ENCODE measurements at places on chromosomes 12 and 14. TPM values are rescaled to one million over a fixed set of nuclear protein-coding genes. Genes with fewer than 3 reads are reported as not detected.
A peak's percentile ranks its signal among the peaks of the same experiment; 100 is the strongest.

The ATP5MC2 gene
- 132 TPM for total RNA-seq

- DNase-seq: peak; percentile 91
These were observed 10.0 kb downstream of the LRCOL1 start for GRCh38 chr12:132600048-132601032.

The MMP19 gene
- 39.7 TPM for total RNA-seq

The GLT1D1 gene
- total RNA-seq: 0.67 TPM

DNA sequence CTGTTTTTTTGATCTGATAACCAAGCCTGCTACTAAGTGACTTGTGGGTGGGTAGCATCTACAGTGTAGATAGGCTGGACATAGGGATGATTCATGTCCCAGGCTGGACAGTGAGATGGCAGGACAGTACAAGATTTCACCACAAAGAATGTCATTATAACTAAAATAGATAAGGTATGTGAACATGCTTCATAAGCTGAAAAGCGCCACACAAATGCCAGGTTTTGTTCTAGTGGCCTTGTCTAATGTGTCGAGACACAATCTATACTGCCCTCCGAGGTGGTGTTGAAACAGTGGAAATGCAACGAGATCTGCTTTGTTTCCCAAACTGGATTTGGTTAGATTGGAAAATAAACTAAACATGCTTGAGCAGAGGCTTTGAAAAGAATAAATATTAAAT is 4.4 kb downstream of the LGALS3 start:
- no peak for DNase-seq

DNA sequence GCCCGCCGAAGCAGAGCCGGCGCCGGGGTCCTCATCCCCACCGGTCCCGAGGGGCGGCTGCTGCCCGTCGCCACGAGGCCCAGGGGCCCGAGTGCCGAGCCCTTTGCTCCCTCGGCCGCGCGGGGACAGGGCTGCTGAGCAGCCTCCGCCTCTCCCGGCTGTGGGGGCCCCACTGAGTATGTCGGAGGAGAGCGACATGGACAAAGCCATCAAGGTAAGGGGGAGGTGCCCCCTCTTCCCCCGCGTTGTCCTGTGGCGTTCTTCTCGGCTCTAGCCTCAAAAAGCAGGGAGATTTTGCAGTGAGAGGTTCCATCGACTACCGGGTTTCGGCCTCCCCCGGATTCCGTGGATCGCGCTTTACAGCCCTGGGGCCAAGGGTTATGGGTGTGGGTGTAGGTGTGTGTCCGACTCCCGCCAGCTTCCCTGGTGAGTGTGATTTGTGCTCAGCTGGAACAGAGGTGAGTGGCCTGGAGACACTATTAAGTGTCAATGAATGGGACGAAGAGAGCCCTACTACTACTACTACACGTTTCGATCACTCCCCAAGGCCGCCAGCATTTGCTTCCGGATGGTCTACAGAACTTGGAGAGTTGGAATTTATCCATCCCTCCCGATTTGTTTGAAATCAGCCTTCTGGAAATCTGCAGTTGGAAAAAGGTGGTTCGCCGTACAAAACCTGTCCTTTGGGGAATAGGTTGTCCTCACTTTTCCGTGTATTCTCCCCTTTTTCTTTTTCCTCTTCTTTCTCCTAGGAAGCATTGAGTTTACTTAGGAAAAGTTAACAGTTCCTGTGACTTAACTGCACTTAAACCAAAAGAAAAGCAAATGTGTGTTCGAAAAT is 748 bp downstream of the MAPKAPK5 start:
- peak; percentile 83 for DNase-seq

The ASCL1 gene
- total RNA-seq: not detected

GRCh38 chr12:47206450-47207339 is 126.9 kb upstream of the AMIGO2 start:
- no peak for DNase-seq

DNA sequence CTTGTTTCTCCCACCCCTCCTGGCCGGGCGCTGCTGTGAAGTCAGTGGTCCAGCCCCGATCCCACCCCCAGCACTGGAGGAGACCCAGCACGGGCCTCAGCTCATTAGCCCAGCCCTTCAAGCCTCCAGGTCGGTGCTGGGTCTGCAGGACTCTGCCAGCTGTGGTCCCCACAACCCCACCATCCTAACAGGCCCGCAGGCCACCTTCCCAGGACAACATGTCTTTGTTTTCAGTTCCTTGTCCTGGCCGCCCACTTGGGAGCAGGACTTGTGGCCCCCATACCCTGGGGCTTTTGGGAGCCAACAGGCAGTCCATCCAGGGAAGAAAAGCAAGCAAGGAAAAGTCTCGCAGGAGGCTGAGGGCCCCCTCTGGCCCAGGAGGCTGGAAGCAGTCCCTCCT is 60.0 kb downstream of the HRK start:
- no peak for DNase-seq

DNA sequence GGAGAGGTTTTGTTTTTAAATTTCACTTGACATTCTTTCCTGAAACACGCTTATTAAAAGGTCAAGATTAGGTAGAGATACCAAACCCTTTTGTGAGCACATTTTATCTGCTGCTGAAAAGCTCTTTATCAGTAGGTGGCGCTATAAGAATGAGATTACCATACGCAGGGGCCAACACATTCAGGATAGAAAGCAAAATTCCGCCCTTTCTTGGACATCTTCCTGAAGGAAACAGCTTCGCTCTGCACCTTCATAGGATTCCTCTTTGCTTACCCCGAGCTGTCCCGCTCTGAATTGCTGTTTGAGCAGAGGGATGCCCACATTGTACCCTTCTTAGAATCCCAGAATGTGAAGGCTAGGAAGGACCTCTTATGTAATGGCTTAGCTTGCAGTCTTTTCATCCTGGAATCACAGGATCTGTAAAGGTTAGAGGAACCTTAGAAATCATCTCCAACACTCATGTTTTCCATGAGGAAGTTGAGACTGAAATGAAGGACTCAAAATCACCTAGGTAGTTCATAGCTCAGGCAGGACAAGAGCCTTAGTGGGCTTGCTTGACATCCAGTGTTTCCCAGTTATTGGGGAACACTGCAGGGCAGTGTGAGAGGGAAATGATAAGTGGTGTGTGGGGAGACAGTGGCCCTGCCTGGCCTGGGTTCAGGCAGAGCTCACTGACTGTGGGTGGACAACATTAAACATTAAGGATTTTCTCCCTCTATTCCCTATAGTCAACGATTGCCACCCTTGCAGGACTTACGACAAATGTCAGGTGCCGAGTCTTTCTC is 38.7 kb upstream of the CRY1 start:
- DNase-seq: no peak

GRCh38 chr12:98698603-98699463 is 53.7 kb downstream of the APAF1 start:
- no peak for DNase-seq

DNA sequence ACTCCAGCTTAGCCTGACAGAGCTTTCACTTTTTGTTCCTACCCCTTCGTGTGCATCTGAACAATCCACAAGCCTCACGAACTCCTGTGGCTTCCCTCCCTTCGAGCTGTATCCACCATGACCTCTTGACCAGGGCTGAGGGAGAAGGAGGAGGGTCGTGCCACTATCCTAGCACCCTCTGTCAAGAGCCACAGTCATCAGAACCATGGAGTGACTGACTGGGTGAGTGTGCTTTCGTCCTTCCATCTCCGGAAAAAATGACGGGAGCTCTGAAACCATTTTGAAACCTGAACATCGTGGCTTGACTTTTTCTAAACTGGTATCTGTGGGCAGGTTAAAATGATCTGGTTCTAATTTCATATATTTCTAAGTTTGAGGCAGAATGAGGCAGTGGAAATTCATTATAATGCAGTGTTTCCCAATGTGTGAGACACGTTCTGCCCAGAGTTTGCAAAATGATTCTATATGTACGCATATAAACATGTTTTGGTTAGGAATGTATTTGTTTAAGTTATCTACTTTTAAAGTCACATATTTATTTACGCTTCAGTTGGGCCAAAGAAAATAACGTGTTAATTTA is 27.0 kb downstream of the IL26 start:
- DNase-seq: no peak

The CYP46A1 gene
- total RNA-seq: 1.3 TPM

The OTUB2 gene
- 1.2 TPM for total RNA-seq

- DNase-seq: no peak
These were observed 18.1 kb upstream of the SPPL3 start for GRCh38 chr12:120922279-120922678.

DNA sequence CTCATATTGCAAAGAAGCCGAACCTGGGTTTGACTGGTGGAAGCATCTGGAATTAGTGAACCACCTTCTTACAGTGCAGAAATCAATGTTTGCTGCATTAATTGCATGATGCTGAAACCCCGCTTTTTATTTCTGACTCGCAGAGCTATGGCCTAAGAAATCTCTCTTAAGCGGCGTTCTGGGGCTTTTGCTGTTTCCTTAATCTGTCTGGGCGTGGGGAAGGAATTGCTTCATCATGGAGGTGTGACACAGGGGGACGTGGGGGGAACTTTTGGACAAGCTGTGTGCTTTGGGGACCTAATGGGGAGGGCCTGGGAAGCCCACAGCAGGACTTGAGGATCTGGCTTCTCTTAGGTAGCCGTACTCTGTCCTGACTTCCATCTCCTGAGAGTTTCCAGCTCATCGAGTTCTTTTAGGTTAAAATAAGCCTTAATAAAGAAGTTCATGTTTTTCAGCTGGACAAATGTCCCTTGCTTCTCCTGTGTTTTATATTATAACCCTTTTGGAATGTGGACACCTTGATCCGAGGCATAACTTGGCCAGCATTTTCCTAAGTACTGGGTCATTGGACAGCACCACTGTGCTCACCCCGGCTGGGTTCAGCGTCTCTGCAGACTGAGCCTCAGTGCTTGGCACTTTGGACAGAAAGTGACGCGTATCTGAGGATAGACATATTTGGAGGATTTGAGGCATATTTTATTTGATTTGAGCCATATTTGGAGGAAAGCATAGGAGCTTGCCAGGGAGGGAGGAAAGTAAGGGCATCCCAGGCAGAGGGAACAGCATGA is 192.1 kb upstream of the MYL2 start:
- no peak for DNase-seq

- peak; percentile 68 for DNase-seq
These were observed 4.6 kb upstream of the SLC22A17 start for GRCh38 chr14:23357261-23357660.

The RFX4 gene
- not detected for total RNA-seq

The MYF6 gene
- total RNA-seq: not detected

The PLEK2 gene
- total RNA-seq: 2.0 TPM

GRCh38 chr12:52641468-52641867 is 10.5 kb downstream of the KRT2 start:
- DNase-seq: no peak

GRCh38 chr12:116347265-116347664 is 69.8 kb upstream of the MED13L start:
- no peak for DNase-seq

DNA sequence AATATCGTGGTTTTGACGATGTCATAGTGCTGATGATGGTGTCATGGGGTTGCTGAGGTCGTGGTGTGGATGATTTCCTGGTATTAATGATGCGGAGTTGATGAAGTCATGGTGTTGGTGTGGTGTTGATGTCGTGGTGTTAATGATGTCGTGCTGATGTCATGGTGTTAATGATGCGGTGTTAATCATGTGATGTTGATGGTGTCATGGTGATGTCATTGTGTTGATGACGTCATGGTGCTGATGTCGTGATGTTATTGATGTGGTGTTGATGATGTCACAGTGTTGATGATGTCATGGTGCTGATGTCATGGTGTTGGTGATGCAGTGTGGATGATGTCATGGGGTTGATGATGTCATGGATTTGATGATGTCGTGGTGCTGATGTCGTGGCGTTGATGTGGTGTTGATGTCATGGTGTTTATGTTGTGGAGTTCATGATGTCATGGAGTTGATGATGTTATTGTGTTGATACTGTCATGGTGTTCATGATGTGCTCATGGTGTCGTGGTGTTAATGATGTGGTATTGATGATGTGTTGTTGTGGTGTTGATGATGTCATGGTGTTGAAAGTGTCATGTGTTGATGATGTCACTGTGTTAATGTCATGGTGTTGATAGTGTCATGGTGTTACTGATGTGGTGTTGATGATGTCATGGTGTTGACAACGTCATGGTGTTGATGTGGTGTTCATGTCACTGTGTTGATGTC is 48.5 kb upstream of the RIMBP2 start:
- no peak for DNase-seq

DNA sequence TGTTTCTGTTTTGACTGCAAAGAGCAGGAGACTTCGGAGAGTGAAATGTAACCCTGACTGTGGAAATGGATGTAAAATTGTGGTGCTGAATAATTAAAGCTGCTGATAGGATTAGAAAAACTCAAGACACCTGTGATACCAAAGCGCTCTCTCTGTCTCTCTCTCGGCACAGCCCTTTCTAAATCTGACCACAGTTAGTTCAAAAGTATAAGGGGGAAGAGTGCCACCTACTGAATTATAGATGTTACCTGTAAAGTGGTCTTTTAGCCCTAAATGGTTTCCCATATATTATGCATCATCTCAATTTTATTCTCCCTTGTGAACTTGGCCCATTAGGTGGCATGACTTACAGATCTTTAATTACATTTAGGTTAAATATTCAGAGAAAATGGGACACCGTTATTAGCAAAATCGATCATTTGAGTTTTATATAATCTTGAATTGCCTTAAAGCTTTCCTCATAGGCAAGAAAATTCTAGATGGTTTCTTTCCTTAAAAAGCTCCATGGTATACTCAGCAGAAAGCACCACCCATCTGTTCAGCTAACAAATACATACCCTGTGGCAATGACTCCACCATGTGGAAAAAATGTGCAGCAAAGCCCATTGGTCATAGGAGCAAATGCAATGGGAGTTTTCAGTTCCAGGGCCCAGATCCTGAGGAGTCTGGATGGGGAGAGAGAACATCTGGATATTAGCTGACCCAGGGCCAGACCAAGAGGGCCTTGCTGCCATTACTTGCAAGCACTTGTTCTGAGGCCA is 18.1 kb downstream of the RFC5 start:
- no peak for DNase-seq

The CCDC38 gene
- not detected for total RNA-seq

GRCh38 chr14:105412771-105413543 is 6.7 kb upstream of the MTA1 start:
- peak; percentile 64 for DNase-seq

GRCh38 chr12:83893101-83893500 is 1019.5 kb downstream of the SLC6A15 start:
- DNase-seq: no peak

GRCh38 chr12:49965836-49966235 is 4.2 kb downstream of the AQP5 start:
- no peak for DNase-seq

Measured in posterior vena cava (tissue), 2 donors.